ENCODE measurements at places on chromosomes 16 and 17.

- H3K4me1 ChIP-seq: no peaks in the 10 kb centered on the region
- no peaks in the 10 kb centered on the region for H3K36me3 ChIP-seq
- no peak overlapping the region for H3K27ac ChIP-seq
- DNase-seq: no peak
Measured at GRCh38 chr16:71345031-71345430, 13.5 kb upstream of the CALB2 start.

DNA sequence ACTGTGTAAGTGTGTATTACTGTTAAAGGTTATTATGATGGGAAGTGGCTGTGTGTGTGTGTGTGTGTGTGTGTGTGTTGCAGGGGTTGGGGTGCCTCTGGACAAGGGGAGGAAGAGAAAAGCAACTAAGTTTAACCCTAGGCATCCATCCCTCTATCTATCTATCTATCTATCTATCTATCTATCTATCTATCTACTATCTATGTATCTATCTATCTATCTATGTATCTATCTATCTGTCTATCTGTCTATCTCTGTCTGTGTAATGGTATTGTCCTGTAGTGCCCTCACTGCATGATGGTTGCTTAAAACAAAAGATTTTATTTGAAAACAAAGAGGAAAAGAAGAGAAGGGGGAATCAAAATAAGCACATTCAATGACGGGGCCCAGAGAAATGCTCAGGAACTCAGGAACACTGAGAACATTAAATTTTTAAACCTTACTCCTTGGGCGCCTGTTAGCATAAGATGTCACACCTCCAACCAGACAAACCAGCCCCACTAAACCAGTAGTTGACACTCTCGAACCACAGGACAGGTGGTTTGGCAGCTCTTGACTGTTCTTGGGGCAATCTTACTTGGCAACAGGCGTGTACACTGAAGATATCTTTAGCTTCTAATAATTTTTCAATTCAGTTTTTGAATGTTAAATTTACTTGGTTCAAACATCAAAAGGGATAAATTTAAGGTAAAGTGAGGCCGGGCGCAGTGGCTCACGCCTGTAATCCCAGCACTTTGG is 5.1 kb upstream of the RPL26 start:
- no peak for DNase-seq
- H3K27me3 ChIP-seq: no peaks in the 10 kb centered on the region
- no peak overlapping the region for H3K27ac ChIP-seq
- no peak overlapping the region for H3K4me3 ChIP-seq
- H3K36me3 ChIP-seq: no peaks in the 10 kb centered on the region
- H3K4me1 ChIP-seq: peaks cover 17% of the 10 kb centered on the region

DNA sequence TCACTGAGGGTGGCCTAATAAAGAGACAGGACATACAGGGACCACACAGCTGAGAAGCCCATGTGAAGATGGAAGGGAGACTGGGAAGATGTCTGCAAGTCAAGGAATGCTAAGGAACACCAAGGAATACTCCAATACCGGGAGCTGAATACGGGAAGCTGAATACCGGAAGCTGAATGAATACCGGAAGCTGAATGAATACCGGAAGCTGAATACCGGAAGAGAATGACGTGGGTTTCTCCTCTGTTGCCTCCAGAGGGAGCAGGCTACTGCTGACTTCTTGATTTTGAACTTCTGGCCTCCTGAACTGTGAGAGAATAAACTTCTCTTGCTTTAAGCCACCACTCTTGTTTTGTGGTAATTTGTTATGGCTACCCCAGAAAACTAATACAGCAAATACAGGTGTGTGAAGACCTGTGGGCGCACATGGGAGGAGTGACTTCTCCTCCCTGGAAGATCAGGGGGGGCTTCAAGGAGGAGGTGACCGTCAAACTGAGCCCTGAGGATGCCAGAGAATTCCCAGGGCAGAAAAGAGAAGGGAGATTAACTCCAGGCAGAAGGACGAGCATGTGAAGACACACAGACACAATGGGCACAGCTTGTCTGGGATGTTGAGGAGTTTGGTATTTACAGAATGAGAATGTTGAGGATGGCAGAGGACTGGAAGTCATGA is 259.9 kb downstream of the IRF8 start:
- no peaks in the 10 kb centered on the region for H3K27me3 ChIP-seq
- DNase-seq: no peak
- H3K36me3 ChIP-seq: no peaks in the 10 kb centered on the region
- H3K27ac ChIP-seq: no peak overlapping the region
- H3K4me3 ChIP-seq: no peak overlapping the region
- no peaks in the 10 kb centered on the region for H3K4me1 ChIP-seq

DNA sequence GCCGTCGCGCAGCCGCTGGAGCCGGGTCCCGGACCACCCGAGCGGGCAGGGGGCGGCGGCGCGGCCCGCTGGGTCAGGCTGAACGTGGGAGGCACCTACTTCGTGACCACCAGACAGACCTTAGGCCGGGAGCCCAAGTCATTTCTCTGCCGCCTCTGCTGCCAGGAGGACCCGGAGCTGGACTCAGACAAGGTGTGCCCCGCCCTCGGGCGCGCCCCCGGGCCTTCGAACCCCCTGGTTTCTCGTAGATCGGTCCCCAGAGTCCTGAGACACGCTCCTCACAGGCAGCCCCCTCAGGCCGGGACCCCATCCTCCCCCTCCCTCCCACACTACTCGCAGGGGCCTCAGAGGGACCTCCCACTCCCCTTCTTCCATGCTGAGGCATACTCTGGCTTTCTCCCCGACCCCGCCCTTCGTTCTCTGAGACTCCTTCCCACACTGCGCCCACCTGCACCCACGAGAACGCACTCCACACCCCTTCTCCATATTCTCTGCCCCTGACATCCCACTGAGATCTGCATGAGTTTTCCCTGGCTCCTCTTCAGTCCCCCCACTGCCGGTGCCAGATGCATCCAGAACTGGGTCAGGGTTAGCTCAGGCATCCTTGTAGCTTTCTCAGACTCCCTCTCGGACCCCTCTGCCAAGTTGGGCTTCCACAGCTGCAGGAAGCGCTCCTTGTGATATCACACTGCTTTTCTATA is 523 bp downstream of the KCTD2 start:
- H3K27ac ChIP-seq: peak overlapping the region; percentile 43
- H3K4me1 ChIP-seq: peaks cover 27% of the 10 kb centered on the region
- H3K4me3 ChIP-seq: peak overlapping the region; percentile 89
- no peaks in the 10 kb centered on the region for H3K27me3 ChIP-seq
- peaks cover 8% of the 10 kb centered on the region for H3K36me3 ChIP-seq

DNA sequence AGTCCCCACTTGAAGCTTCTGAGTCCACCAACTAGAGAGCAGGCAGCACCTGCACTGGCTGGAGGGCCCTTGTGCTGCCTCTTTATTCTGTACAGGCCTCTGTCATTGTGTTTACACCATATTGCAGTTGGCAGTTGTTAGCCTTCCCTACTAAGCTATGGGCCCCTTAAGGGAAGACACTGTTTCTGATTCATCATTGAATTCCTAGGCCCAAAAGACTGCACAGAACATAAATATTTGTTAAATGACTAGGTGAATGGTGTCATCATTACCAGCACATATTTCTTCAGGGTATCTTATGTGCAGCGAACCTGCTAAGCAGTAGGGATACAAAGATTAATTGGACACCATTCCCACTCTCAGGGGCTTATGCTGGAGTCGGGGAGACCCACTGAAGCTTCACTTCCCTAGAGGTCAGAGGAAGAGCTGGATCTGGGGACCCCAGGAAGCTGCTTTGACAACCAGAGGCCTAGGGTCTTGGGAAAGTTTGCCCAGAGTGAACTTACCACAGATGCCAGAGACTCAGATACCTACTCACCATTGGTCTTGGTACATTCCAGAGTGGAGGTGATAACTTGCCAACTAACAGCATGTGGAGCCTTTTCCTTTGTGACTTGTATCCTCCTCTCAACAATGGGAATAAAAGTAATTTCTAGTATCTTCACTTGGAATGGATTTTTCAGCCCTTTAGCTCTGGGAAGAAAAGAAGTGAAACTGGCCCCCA is 28.7 kb upstream of the DDX52 start:
- DNase-seq: no peak
- no peaks in the 10 kb centered on the region for H3K27me3 ChIP-seq
- no peaks in the 10 kb centered on the region for H3K36me3 ChIP-seq
- no peaks in the 10 kb centered on the region for H3K4me1 ChIP-seq
- H3K27ac ChIP-seq: no peak overlapping the region

DNA sequence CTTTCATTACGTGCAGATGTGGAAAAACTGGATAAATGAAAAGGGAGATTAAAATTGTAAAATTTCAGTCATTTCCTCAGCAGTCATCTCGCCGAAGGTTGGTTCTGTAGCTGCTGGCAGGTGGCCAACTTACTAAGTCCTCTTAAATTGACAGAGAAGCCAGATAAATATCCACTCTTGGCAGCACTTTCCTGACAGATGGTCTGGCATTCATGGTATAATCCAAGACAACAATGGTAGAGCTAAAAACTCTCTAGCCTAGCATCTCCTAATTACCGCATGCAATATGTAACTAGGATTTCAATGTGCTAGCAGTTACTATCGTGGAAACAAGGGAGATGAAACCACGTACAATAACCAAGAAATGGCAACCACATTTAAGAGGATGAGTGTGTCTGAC is 306.3 kb downstream of the CNTNAP4 start:
- H3K27me3 ChIP-seq: no peaks in the 10 kb centered on the region
- DNase-seq: no peak
- H3K36me3 ChIP-seq: no peaks in the 10 kb centered on the region

- no peaks in the 10 kb centered on the region for H3K27me3 ChIP-seq
- DNase-seq: no peak
- no peaks in the 10 kb centered on the region for H3K36me3 ChIP-seq
- no peak overlapping the region for H3K27ac ChIP-seq
Measured at GRCh38 chr17:19567216-19568015, 33.8 kb downstream of the SLC47A1 start.

All from thoracic aorta (tissue), 2 donors.